ENCODE measurements at places on chromosomes 6 and 20.

DNA sequence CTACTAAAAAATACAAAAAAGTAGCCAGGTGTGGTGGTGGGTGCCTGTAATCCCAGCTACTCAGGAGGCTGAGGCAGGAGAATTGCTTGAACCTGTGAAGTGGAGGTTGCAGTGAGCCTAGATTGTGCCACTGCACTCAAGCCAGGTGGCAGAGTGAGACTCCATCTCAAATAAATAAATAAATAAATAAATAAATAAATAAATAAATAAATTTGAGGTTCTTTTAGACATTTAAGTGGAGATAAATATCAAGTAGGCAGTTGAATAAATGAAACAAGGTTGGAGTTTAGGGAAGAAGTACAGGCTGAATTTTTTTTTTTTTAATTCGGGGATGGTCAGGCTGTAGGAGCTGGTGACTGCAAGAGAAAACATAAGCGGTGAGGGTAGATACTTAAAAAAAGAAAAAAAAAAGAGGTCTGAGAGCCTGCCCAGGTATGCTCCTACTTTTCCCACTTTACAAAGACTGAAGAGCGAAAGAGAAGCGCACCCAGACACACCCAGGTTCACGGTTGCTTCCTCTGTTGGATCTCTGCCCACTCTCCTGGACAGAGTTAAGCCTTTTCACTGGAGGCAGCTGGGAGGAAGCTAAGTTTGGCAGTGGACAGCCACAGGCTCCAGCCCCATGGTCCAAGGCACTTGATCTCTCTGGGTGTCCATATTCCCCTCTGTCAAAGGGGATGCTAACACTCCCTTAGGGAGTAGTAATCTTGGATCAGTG, 100.9 kb upstream of the PRDM1 start:
- peak; percentile 10 for DNase-seq

DNA sequence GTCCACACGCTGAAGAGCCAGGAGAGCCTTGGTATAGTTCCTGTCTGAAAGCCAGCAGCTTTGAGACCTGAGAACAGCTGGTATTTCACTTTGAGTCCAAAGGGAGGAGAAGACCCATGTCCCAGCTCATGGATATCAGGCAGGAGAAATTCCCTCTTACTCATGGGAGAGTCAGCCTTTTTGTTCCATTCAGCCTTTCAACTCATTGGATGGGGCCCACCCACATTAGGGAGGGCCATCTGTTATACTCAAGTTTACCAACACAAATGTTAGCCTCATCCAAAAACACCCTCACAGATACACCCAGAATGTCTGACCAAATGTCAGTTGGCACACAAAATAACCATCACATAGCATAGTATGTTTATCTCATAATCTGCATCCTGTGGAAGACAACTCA, 80.1 kb downstream of the GMDS start:
- DNase-seq: no peak

DNA sequence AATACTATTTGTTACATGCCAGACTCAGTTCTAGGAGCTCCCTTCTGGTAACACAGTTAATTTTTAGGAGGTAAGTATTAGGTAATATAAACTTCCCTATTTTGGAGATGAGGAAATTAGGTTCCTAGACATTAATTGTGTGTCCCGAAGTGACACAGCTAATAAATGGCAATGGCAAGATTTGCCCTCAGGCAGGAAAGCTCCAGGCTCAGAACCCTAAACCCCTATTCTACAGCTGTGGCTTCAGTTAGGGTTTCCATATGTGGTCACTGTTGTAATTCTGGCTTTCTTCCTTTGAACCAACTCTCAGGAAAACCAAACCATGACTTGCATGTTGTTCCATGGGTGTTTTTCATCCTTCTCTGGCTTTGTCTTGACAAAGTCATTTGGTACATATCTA, 188.2 kb downstream of the PLCB1 start:
- DNase-seq: no peak

- peak; percentile 75 for DNase-seq
These were observed 109.9 kb downstream of the NOL4L start for GRCh38 chr20:32474967-32475811.

DNA sequence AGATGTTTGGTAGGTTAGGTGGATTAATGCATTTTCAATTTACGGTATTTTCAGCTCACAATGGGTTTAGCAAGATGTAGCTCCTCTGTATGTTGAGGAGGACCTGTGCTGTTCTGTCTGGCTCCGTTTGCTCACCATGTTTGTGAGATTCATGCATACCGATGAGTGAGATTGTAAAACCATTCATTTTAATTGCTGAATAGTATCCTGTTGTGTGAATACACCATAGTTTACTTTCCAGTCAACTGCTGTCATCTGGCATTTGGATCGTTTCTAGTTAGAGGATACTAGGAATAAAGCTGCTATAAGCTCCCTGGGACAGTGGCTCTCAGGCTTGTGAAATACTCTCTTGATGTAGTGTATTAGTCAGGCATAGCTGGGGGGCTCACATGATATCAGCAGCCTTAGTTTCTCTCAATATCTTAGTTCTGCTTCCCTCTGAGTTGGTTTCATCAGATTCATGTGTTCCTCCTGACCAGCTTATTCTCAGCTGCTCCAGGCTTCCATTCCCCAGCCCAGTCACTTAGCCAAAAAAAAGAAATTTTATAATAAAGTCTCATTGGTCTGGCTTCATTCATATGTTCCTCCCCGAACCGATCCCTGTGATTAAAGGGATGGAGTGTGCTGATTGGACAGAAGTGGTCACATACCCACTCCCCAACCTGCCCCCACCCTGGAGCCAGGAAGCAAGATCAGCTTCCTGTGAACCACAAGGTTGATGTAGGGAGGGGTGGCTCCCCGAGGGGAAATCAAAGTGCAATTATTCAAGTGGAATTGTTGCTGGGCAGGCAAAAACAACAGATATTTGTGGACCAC, 10.9 kb upstream of the B4GALT5 start:
- DNase-seq: peak; percentile 77

DNA sequence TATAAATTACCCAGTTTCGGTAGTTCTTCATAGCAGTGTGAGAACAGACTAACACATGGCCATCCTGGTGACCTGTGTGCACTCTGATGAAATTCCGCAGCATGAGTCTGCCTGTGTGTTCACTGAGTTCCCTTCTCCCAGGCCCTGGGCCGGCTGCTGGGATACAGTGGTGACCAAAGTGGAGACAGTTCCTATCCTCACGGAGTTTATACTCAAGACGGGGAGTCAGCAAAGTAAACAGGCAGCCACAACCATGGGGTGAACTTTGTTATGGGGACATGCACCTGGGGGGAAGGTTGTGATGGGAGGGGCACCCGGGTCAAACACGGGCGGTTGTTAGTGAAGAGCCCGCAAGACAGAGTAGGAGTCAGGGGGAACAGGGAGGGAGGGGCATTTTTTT, 202.0 kb downstream of the CDH4 start:
- DNase-seq: no peak

- DNase-seq: no peak
These were observed 3.9 kb downstream of the CNPY3 start for GRCh38 chr6:42933205-42933604.

GRCh38 chr20:48292806-48293205, 507.5 kb upstream of the SULF2 start:
- DNase-seq: no peak

- no peak for DNase-seq
These were observed 48.5 kb downstream of the BTBD3 start for GRCh38 chr20:11966186-11966585.

DNA sequence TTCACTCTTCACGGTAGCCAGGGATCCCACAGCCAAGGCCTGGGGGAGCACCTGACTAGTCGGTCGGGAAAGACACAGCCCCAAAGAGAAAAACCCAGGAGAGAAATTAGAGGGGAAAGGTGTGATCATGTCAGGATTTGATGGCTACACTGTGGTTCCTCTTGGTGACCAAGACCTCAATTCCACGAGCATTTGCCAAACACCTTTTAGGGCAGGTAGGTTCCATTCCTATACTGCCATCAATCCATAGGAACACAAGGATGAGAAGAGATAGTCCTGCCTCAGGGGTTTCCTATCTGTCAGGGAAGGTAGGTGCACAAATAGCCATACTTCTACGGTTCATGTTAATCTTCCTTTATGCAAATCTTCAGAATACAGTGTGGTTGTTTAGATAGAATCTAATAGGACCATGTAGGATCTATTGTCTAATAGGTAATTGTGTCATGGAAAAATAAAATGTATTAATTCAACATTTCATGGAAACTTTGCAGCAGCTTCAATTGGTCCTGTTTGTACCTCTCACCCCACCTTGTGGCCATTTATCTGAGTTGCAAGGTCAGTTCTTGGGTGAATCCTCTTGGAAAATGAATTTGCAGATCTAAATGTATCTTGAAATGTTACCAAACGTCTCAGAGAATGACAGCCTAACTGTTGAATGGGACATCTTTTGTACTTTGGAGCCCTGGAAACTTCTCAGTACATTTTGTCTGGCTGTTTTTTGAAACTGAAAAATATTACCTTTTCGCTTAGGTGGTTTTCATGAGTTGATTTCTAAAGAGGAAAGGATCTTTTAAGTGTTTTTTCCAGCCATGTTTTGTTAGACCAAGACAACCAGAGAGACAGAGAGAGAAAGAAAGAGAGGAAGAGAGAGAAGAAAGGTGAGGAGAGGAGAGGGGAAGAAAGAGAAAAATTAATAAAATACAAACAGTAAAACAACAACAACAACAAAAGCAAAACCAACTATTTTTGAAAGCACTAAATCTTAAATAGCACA, 33.7 kb upstream of the IYD start:
- DNase-seq: peak; percentile 58

GRCh38 chr6:126170978-126171382, 168.9 kb upstream of the CENPW start:
- DNase-seq: peak; percentile 18

GRCh38 chr6:36510365-36510764, 36.9 kb downstream of the STK38 start:
- no peak for DNase-seq

GRCh38 chr6:11322252-11322885, 89.9 kb upstream of the NEDD9 start:
- DNase-seq: no peak

GRCh38 chr20:8352486-8352885, 220.4 kb downstream of the PLCB1 start:
- DNase-seq: no peak

DNA sequence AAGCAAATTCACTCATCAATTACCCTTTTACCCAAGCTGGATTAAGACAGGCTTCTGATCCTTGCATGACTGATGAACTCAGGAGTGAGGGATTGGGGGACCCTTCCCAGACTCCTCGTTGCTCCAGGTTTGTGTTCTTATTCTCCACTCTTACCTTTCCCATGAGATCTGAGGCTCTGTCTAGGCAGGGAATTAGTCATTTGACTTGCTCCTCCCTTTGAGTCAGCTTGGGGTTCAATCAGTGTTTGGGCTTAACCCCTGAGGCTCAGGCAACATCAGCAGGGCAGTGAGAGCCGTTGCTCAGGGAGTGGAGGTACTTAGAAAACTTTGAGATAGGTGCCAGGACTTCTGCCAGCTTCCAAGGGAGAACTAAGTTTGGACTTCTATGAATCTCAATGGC, 20.7 kb upstream of the TOX2 start:
- DNase-seq: no peak

GRCh38 chr6:163383912-163384311, 30.6 kb upstream of the QKI start:
- no peak for DNase-seq

GRCh38 chr6:9532621-9533557, 882.0 kb downstream of the TFAP2A start:
- no peak for DNase-seq

DNA sequence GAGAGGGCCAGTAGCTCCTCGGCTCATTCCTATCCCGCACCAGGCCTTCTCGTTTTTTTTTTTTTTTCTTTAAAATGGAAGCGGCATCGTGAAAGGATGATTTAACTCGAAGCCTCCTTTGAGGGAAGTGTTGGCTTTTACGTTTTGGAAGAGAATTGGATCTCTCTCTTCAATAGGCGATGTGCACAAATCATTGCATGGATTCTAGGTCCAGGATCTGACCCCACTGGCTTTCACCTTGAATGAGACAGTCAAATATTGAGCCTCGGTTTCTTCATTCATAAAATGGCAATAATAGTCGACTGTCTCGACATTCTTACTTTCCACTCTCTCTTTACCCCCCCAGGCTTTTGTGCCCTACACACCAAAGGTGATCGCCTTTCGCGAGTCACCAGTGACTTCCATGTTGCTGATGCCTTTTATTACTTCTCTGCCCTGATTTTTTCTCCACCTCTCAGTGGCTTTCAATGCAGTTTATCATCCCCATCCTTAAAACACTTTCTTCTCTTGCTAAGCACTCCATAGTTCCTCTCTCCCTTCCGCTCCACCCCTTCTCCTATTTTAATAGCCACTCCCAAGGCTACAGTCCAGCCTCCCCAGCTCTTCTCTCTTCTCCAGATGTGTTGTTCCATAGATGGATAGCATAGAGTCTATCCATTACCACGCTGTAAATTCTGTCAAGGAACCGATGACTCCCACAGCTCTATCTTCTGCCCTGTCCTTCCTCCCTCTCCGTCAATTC, 473 bp upstream of the DTNBP1 start:
- DNase-seq: no peak

DNA sequence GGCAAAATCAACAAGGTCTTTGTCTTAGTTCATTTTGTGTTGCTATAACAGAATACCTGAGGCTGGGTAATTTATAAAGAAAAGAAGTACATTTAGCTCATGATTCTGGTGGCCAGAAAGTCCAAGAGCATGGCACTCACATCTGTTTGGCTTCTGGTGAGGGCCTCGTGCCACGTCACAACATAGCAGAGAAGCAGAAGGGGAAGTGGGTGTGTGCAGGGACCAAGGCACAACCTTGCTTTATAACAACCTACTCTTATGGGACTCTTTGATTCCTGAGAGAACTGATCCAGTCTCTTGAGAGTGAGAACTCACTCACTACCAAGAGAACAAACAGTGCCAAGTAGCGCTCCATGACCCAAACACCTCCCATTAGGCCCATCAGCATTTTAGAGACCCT, 25.4 kb downstream of the GABRR2 start:
- no peak for DNase-seq

GRCh38 chr6:75096966-75097365, 108.9 kb downstream of the COL12A1 start:
- no peak for DNase-seq

- no peak for DNase-seq
These were observed 91.3 kb downstream of the AKAP7 start for GRCh38 chr6:131226459-131227157.

- DNase-seq: no peak
These were observed 797 bp upstream of the ZNF133 start for GRCh38 chr20:18287546-18287914.

GRCh38 chr20:61349447-61350165, 97.5 kb downstream of the CDH4 start:
- DNase-seq: no peak

GRCh38 chr6:54907355-54907754, 60.8 kb downstream of the FAM83B start:
- no peak for DNase-seq

GRCh38 chr6:151101816-151102694, 137.7 kb upstream of the AKAP12 start:
- no peak for DNase-seq

GRCh38 chr6:152351742-152352141, 285.4 kb downstream of the SYNE1 start:
- DNase-seq: no peak

DNA sequence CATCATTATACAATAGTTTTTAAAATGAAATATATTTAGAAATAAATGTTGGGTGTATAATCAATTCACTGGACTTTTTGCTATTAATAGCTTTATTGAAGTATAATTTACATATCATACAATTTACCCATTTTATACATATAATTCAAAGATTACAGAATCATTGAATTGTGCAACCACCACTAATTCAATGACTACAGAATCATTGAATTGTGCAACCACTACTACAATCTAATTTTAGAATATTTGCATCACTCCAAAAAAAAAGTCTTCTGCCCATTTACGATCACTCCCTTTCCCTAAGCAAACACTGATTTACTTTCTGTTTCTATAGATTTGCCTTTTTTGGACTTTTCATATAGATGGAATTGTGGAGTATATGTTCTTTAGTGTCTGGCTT, 35.1 kb upstream of the RIMS1 start:
- DNase-seq: no peak
